ENCODE measurements at places on chromosomes 2 and 18. TPM values are rescaled to one million over a fixed set of nuclear protein-coding genes. Genes with fewer than 3 reads are reported as not detected.

DNA sequence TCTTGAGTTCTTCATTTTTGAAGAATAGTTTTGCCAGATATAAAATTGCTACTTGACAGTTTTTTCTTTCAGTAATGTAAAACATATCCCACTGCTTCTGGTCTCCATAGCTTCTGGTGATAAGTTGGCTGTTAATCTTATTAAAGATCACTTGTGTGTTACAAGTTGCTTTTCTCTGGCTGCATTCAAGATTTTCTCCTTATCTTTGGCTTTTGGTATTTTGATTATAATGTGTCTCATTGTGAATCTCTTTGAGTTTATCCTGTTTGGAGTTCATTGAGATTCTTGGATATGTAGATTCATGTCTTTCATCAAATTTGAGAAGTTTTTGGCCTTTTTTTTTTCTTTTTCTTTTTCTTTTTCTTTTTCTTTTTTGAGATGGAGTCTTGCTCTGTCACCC, 20.2 kb upstream of the ADNP2 start:
- DNase-seq: no peak

DNA sequence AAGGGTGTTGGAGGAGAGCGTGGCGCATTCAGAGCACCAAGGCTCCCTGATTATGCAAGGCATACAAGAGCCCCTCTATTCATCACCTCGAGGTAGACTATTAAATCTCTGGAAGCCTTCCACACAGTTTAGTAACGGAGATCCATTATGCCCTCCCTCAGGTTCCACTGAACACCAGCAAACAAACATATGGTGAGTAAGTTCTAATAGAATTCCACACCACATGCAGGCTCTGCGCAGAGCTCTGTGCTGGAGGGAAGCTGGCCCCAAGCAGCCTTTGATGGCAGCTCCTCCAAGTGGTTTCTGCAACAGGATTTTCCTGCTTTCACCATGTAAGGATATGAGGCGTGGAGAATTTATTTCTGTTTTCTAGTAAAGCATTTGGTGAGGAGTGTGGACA, 238.6 kb downstream of the C1D start:
- no peak for DNase-seq

DNA sequence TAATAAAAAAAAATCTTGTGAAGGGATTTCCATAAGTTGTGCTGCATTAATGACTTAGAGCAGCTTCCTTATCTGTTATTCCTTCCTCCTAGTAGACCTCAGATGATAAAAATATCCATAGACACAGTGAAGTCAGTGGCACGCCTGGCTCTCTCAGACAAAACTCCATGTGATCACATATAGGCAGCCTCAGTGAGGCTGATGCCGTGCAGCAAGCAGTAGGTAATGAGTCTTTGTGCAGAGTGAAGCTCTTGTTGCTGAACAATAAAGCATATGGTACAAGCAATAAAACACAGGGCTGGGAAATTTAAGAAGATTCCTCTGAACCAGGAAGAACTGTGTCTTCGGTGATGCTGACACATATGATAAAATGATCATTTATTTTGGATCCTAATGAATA, 102.7 kb downstream of the CSRNP3 start:
- no peak for DNase-seq

Gene CGREF1
- total RNA-seq: 7.1 TPM

DNA sequence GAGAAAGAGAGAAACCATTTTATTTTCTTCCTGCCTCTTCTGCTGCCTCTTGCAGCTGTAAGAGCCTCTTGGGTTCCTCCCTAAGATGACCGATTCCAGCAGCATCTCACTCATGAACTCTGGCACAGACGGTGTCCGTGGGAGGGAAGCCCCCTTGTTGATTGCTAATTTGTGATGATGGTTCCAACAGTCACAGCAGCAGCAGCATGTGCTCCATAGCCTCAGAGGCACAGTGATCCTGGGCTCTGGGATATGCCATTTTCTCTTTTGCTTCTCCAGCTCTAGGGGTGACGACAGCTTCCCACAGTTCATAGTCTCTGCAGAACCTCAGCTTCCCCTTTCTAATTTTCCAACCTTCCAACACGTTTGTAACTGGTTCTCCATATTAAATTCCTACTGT, 324.2 kb upstream of the HS6ST1 start:
- DNase-seq: no peak

DNA sequence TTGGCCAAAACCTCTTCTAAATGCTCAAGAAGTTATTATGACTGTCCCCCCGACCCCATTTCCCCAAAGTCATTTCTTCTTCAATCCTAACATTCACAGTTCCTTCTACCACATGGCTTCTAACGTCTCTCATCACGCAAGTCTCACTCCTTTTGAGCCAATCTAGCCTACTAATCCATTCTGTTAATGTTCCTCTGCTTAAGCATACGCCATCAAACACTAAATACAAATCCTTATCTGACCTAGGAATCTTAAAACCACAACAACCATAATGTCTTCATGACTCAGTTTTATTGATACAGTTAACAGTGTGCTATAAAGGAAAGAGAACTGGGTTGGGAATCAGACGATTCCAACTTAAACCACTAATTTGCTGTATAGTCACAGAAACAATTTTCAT, 23.9 kb downstream of the HNRNPLL start:
- DNase-seq: no peak

Gene SERPINB3
- not detected for total RNA-seq

DNA sequence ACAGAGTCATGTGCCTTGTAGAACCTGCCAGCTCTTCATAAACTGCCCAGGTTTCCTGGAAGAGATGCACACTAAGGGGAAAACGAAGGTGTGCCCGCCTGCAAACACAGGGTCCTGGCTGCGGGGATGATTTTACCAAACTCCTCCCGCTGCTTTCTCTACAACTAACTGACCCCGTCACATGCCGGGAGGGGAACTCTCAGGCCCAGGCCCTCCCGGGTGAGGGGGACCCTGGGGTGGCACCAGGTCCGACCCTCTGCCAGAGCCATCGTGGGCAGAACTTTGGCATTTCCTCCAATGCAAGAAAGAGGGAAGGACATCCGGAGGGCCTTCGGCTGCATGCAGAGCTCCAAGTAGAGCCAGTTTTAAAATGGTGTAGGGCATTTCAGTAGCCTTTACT, 28.6 kb downstream of the CAPN13 start:
- no peak for DNase-seq

DNA sequence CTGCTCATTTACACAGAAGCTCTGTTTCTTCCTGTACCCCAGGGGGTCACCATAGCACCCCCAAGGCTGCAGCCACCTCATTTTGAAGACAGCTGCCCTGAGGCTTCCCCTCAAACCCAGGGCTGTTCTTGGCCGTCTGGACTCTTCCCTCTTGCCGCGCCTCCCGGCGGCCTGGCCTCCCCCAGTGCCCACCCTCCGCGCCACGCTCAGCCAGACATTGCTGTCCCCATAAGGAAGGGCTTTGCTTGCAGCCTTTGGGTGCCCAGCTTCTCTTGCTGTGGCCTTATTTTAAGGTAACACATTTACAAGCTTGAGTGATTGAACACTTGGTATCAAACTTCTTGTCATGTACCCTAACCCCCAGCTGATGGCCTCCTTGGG, 79.0 kb downstream of the STPG4 start:
- no peak for DNase-seq

DNA sequence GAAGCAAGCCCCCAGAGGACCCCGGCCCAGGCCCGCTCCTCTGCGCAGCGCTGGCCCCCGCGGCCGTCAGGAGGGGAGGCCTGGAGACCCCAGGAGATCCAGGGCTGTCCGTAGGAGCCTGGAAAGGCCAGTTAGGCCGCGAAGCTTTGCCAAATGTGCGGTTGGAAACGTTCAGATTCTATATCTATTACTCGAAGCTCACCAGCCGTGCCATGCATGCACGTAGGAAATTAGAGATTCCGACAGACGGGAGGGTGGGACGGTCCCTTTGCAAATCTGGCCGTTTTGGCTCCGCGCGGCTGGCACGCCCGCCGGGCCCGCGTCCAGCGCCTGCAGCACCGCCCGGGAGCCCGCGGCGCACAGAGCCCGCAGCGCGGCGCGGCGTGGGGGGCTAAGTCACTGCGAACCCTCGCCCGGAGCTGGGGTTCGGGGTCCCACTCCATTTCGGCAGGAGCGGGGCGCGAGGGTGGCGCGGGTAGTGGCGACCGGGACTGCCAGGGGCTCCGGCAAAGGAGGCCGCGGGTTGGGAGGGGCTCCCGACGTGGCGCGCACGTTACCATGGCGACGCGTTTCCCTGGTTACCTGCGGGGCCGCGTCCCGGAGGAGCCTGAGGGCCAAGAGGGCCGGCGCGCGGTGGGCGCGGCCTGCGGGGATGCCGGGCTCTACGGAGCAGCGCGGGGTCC, 488.6 kb upstream of the SMIM21 start:
- no peak for DNase-seq

- DNase-seq: no peak
These were observed 309.4 kb downstream of the NBAS start for GRCh38 chr2:15251753-15252152.

GRCh38 chr2:16207151-16207550, 266.8 kb downstream of the MYCN start:
- DNase-seq: no peak

- DNase-seq: no peak
These were observed 11.0 kb upstream of the PTPN2 start for GRCh38 chr18:12895014-12895413.

- no peak for DNase-seq
These were observed 62.7 kb downstream of the MBP start for GRCh38 chr18:77069931-77070330.

- DNase-seq: no peak
These were observed 205.2 kb downstream of the AGPS start for GRCh38 chr2:177597759-177598158.

DNA sequence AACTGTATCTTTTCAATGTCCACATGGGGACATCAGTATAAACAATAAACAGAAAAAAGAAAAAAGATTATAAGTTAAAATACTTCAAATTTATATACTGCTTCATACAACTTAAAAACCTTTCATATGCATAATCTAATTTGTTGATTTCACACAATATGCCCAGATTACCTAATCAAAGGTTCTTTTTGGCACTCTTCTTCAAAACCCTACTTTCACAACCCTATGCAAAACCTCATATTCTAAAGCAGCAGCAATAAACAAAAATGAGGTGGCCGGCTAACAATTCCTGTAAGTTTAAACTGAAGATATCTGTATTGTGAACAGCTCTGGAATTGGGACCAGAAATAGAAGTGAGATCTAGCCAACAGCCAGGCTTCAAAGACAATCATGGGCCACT, 28.6 kb downstream of the STK17B start:
- DNase-seq: no peak

Gene KYNU
- 0.63 TPM for total RNA-seq

DNA sequence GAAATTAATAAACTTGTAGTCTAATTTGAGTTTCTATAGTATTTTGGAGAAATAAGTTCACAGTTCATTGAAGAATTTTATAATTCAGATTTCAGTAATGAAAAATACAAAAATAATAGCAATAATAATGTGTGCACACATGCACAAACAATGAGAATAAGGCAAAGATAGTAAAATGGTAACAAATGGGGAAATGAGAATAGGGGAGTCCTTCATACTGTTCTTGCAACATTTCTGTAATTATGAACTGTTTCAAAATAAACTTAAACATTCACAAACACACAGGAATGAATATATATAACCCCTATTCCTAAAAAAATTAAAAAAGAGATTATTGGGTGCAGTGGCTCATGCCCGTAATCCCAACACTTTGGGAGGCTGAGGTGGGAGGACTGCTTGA, 63.9 kb downstream of the SPRED2 start:
- no peak for DNase-seq

Gene SCYGR8
- not detected for total RNA-seq

GRCh38 chr2:88590998-88591613, 36.2 kb downstream of the EIF2AK3 start:
- DNase-seq: peak; percentile 75

DNA sequence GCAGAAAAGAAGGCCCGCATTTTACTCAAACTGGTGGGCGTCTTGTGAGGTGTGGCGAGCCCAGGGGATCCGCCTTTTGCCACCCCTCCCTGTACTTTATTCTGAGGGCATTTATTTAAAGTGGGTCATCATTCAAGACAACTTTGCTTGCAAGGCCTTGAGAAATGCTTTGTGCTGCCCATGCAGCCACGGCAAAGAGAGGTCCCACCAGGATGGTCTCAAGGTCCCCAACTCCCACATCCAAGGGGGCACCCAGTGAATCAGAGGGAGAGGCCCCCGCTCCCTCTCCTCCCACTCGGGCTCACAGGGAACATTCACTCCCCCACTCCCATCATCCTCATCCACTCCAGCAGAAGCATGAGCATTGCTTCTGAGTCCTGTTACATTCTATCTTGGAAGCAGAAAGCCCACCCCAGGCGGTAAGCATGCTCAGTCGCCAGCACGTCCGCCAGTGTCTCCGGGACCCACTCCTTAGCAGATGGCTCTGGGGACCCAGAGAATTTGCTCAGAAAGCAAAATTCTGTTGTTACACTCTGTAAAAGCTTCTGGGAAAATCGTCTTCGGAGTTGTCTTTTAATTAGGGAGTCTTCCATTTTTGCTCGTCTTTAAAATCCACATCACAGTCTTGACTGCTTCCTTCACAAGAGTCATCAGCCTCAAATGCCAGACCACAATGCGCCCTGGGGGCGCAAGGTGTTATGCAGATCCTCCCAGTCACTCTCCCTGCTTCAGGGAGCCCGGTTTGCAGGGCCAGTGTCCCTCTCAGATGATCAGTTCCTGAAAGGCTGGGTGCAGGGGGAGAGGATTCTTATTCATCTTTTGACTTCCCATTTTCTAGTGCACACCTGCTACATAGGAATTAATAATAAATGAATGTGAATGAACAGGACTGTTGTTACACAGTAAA, 99.4 kb upstream of the NCK2 start:
- no peak for DNase-seq

DNA sequence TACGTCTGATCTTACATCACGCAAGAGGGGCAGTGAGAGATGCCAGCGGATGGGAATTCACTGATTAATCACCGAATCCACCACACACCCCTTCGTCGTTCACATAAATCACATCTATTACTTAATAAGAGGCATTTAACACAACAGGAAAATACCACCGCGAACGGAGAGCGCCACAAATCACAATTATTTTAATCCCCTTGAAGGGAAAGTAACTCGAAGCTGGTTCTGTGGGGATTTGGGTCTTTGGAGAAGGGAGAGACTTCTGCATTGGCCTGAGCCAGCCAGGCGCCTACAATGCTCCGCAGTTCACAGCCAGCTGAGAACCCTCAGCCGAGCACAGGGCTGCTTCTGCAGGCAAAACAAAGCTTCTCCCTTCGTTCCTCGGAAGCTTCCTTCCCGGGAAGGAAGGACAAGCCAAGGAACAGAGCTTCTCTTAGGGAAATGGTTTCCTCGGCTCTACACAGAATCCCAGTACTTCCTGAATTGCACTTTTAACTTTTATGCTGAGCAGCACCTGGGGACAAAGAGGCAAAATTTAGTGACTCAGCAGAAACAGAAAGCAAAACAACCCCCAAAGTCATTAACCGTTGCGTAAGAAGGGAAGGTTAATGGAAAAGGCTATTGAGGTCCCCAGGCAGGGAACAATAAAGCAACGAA, at the start of gene LRP1B:
Gene LRP1B (minus strand): TSS at position 7 of the 660 bp plus-strand sequence. CDS start 287 bp downstream, outside the sequence.
- peak; percentile 5 for DNase-seq

All from tibial nerve (tissue), 4 donors.